Activated T-cell treated with anti-CD3 and anti-CD28 coated beads, Interleukin-2, amount 50 U/mL, for 4 hours (primary cell): ENCODE measurements at places on chromosomes 5 and 9.

DNA sequence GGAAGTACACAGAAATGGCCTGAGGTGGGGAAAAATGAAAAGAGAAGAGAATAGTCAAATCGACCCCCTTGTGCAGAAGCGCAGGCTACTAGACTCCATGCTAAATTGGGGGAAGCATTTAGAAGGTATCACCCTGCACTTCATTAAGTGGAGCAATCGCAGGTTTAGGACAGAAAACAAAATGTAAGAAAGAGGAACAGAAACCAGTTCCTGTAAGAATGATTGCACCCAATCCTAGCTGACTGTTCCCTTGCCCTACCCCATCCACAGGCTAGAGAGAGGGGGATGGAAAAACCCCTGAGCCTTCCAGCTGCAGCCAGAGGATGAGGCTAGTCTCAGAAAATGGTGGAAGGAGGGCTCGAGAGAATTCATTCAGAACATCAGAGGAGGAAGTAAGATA is 23.9 kb upstream of the PPP1R2B start:
- DNase-seq = no peak

GRCh38 chr9:21777701-21778100 is 24.7 kb upstream of the MTAP start:
- DNase-seq = no peak

DNA sequence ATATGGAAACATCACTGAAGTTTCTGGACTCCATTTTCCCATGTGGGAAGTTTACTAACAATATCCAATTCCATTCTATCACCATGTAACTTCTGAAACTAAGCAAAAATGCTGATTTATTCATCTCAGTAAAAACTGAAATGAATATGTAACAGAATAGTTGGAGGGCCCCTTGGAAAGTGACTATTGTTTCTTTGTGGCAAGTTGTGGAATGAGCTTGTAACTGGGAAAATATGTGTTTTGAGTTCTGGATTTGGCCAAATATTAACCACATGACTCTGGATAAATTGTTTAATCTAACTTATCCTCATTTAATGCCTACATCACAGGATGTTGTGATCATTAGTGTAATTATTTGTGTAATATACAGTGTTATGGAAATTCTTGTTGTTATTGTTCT is 619.3 kb downstream of the TLE4 start:
- no peak for DNase-seq

DNA sequence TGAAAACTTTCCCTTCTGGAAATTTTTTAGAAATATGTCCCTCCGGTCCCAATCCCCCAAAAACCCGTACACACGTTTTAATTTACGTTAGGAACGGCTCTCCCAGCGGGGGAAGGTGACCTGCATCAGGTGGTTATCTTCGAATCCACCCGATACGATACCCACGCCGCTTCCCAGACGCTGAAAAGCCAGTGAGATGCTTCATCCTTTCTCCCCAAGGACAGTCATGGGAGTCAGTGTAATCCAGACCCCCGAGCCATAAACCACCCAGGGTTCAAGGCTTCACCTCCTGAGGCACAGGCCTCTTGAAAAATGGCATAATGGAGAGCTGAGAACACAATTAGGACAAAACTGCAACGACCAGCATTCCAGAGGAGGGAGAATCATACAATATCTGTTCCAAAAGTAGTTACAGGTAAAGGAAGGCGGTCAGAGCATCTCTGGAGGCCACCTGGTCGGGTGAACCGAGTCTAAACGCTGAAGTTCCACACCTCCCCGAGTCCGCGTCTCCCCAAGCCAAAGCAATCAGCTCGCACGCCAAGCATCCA is 857 bp downstream of the FAM169A start:
- DNase-seq = no peak

GRCh38 chr5:42951293-42951840 is 88.8 kb downstream of the ANXA2R start:
- peak; percentile 56 for DNase-seq

GRCh38 chr5:159638954-159639559 is 277.2 kb upstream of the ADRA1B start:
- DNase-seq = no peak

DNA sequence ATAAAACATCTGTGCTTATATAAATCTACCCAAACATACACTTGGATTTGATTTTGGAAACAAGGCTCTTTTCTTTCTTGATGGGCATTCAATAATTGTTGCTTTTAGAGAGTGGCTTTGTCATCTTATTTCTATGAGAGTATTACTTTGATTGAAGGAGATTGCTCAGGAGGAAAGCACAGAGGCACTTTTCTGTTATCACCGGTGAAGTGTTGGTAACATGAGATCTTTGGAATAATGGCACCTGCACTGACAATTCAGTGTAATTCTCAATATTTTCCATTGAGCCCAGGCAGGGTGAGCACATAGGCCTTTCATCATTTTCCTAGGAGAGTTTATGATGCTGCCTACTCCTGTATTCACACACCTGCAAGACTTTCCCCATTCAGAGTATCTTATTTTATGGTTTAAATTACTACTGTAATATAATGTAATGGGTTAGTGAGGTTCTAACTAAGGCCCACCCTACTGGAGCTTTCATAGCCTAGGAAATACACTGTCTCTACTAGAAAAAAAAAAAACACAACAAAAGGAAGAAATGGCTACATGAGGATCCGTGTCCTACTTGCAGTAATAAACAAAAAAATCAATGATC is 244.3 kb downstream of the DENND1A start:
- no peak for DNase-seq

GRCh38 chr5:17832949-17833745 is 198.9 kb downstream of the TAF11L14 start:
- no peak for DNase-seq

GRCh38 chr5:14406554-14406849 is 175.1 kb upstream of the OTULINL start:
- DNase-seq = no peak

DNA sequence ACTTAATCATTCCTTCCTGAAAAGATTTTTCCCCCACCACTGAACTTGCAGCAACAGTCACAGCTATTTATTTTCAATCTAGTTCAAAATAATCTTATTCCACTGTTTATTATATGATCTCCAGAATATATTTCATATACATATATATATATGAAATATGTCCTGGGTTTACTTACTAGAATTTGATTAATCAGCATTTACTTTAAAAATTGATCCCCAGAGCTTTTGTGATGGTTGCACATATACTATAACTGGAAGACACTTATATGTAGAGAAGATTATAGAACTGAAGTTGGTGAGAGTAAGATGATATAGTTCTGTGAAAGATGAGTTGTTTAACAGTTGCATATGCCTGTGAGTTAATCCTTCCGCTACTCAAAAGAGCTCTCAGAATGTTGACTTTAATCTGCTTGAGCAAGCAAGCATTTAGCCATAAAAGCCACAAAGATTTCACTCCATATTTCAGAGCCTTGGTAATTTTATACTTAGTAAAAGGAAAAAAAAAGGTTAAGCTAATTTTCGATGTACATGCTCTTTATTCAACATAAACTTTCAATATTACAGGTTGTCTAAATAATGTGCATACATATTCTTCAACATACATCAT is 399.3 kb upstream of the CDH9 start:
- no peak for DNase-seq

GRCh38 chr5:17455942-17456341 is 42.1 kb upstream of the TAF11L2 start:
- no peak for DNase-seq

- DNase-seq = no peak
These were observed 57.2 kb downstream of the RFX3 start for GRCh38 chr9:3468421-3469205.

GRCh38 chr9:23255346-23255745 is 570.7 kb downstream of the ELAVL2 start:
- DNase-seq = no peak

DNA sequence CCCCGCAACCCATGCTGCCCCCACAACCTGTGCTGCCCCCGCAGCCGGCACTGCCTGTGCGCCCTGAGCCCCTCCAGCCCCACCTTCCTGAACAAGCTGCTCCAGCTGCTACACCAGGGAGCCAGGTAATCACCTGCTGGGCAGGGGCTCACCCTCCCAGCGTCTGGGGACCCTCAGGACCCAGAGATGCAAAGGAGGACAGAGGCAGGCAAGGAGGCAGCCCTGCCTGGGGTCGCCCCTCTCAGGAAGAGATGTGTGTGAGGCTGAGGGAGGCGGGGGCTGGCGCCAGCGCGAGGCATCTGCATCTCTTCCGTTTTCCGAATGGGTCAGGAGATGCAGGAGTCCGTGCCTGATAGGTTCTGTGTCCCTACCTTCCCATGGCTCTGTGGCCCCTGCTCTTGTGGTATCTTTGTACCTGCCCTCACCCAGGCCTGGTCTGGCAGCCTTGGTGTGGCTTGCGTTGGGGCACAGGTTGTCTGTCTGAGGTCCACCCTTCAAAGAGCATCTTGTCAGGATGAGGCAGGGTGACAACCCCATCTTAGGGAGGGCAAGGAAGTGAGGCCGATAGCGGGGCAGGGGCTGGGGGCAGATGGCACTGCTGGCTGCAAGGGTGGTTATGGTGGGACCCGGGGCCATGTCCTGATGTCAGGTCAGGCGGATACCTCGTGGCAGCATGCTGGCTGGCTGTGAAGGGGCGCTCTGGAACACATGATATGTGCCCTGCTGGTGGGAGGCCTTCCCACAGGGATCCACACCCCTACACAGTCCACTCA is 75.7 kb downstream of the WNK2 start:
- DNase-seq = peak; percentile 3

- DNase-seq = no peak
These were observed 475 bp upstream of the GOLM1 start for GRCh38 chr9:86099701-86100364.

- DNase-seq = no peak
These were observed 79.1 kb upstream of the ADAMTSL1 start for GRCh38 chr9:18394847-18395351.

DNA sequence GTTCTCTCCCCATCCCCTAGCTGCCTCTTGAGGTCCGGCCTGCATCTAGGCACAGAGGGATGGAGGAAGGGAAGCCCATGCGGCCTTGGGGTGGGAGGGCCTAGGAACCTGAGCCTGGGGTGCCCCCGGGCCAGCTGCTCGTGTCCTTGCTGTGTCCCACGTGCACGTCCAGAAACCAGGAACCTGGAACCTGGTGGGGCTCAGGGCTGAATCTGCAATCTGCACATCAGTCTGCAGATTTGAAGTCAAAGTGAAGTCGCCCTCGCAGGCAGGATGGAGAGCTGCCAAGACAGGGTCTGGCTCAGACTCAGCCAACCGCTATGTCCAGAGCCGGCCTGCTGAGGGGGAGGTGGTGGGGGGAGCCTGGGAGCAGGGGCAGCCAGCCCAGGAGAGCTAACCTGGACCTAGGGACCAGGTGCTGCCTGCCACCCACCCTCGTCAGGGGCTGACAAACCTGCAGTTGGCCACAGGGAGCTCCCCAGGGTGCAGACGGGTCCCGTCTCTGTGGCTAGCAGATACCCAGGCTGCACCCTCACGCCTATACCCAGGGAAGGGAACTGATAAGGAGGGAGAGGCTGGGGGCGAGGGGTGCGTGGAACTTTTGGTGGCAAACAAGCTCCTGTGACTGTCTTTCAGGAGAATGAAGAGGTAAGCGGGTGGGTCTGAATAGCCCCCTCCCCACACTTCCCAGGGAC is 103.5 kb upstream of the SIMC1 start:
- no peak for DNase-seq

GRCh38 chr9:27581826-27582225 is 8.5 kb upstream of the C9orf72 start:
- DNase-seq = no peak

GRCh38 chr9:9054354-9054992 is 1254.9 kb upstream of the DMAC1 start:
- no peak for DNase-seq

- no peak for DNase-seq
These were observed 292.0 kb upstream of the DMRT1 start for GRCh38 chr9:549455-549997.

GRCh38 chr9:15743512-15743911 is 190.7 kb downstream of the CCDC171 start:
- DNase-seq = no peak

GRCh38 chr9:111037708-111038330 is 451 bp downstream of the LPAR1 start:
- DNase-seq = no peak

- DNase-seq = no peak
These were observed 84.5 kb upstream of the RAI14 start for GRCh38 chr5:34571677-34572041.

GRCh38 chr5:86780018-86780417 is 162.3 kb downstream of the COX7C start:
- DNase-seq = no peak

GRCh38 chr5:55575815-55576583 is 41.2 kb upstream of the PLPP1 start:
- DNase-seq = no peak

- no peak for DNase-seq
These were observed 10.8 kb downstream of the FIBCD1 start for GRCh38 chr9:130927995-130928900.
